ENCODE measurements at places on chromosomes 3 and 15.

GRCh38 chr3:4828279-4829030, 150.8 kb upstream of the BHLHE40 start:
- DNase-seq = no peak

DNA sequence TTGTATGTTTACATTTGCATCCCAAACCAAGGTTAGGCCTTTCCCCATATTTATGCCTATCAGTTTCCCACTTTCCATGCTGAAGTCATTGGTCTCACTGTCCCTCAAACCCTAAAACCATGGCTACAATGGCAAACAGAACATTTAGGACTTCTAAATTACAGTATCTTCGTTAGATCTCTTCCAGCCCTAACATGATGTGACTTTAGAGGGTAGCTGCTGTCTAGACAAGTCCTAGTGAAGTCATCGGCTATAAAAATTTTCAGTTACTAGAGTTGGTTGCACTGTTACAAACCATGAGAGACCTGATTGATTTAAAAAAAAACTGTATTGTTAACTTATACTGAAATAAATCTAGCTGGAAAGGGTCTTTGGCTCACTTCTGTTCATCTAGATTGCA, 54.6 kb downstream of the TM4SF4 start:
- DNase-seq = no peak

- DNase-seq = no peak
Measured at GRCh38 chr3:195836476-195837135, 24.9 kb upstream of the MUC4 start.

DNA sequence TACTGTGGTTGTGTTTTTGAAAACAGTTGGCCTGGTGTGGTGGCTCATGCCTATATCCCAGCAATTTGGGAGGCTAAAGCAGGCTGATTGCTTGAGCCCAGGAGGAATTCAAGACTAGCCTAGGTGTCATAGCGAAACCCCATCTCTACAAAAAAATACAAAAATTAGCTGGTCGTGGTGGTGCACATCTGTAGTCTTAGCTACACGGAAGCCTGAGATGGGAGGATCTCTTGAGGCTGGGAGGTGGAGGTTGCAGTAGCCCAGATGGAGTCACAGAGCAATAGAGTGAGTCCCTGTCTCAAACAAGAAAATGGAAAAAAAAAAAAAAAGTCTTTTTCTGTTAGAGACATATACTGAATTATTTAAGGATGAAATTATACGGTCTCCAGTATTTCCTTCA, 14.7 kb upstream of the LRRFIP2 start:
- no peak for DNase-seq

- no peak for DNase-seq
Measured at GRCh38 chr3:49266410-49267095, 10.5 kb downstream of the C3orf62 start.

GRCh38 chr3:32239307-32240158, 1.1 kb downstream of the CMTM8 start:
- DNase-seq = peak; percentile 6

DNA sequence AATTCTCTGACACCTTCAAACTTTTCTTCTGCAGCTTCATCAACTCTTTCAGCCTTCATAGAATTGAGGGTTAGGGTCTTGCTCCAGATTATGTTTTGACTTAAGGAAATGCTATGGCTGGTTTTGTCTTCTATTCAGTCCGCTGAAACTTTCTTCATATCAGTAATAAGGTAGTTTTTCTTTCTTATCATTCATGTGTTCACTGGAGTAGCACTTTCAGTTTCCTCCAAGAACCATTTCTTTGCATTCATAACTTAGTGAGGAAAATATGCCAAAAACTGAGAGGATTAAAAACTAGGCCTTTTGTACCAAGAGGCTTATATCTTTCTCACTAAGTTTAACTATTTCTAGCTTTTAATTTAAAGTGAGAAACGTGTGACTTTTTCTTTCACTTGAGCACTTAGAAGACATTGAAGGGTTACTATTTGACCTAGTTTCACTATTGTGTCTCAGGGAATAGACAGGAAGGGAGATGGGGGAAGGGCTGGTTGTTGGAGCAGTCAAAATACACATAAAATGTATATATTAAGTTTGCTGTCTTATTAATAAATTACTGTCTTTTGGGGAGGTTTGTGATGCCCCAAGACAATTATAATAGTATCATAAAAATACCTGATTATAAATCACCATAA, 1110.1 kb downstream of the TBL1XR1 start:
- no peak for DNase-seq

DNA sequence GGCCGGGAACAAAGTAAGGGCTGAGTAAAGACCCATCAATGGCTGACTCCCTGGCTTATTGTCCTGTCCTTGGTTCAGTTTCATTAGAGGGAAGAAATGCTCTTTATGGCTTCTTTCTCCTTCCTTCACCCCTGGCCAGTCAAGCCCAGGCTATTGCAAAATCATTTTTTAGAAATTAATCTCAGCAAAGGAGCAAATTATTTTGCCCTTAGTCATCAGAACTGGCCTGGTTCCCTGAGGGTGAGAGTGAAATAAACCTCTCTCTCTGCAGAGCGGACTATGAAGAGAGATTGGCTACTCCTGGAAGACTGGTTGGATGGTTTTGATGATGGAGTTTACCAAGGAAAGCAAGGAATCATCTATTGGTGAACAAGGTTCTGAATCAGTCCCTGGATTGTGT, 52.7 kb upstream of the OXTR start:
- DNase-seq = no peak
